ENCODE measurements at places on chromosomes 2 and 18.

GRCh38 chr2:110929528-110929927 is 191.2 kb upstream of the BCL2L11 start:
- DNase-seq: no peak

GRCh38 chr2:121182520-121182919 is 102.5 kb downstream of the TFCP2L1 start:
- DNase-seq: no peak

- DNase-seq: no peak
Measured at GRCh38 chr18:31546476-31546875, 45.2 kb upstream of the TTR start.

- no peak for DNase-seq
Measured at GRCh38 chr2:162934191-162934590, 95.6 kb upstream of the KCNH7 start.

GRCh38 chr2:29047083-29047845 is 27.1 kb downstream of the PCARE start:
- no peak for DNase-seq

DNA sequence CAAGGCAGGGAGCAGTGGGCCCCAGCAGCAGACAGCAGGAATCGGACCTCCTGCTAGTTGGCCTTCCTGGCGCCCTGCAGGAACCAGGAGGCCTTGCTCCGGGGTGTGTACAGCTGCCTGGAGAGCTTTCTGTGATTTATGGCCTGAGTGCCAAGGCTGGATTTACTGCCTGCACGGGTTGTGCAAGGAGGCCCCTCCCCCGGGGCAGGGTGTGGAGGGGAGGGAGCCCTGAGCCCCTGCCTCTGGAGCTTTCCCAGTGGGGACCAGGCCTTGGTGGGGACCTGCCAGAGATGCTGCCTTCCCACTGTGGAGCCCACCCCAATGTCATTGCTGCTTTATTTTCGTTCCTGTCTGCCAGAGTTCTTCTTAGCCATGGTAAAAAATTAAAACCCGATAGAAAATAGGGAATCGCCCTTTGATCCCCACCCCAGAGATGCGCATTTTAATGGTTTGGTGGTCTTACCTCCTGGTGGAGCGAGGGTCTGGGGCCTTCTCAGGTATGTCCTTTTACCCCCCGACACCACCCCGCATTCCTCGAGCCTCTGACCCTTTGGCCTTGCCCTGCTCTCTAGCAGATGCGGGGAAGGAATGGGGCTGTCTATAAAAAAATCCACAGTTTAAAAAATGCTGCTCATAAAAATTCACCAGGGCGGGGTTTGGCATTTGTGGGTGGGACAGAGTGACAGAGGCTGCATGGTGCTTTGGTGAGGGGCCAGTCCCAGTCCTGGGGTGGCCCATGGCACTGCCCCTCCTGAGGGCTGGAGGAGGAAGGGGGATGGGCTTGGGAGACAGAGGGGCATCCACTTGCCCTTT is 6.9 kb upstream of the RALB start:
- DNase-seq: no peak

DNA sequence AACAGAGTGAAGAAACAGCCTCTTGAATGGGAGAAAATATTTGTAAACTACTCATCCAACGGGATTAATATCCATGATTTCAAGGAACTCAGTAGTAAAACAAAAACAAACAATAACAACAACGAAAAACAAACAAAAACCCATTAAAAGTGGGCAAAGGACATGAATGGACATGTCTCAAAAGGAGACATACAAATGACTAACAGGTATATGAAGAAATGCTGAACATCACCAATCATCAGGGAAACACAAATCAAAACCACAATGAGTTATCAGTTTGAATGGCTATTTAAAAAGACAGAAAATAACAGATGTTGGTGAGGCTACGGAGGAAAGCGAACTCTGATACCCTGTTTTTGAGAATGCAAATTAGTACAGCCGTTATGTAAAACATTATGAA is 224.8 kb upstream of the NRXN1 start:
- DNase-seq: no peak

GRCh38 chr2:5686068-5686467 is 6.1 kb upstream of the SOX11 start:
- no peak for DNase-seq

DNA sequence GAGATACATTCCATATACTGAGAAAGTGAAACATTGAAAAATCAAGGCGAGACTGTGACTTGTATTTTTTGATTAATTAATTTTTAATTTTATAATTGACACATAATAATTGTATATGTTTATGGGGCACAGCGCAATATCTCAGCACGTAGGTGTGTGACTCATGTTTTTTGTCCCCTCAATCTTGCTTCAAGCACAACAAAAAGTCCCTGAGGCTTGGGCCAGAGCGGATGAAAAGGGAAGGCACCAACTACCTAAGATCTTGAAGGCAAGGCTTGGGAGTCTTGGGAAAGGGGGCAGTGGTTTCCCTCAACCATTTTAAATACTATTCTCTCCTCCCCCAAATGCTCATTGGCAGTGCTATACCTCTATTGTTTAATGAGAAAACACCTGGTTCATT is 9.9 kb downstream of the SGPP2 start:
- no peak for DNase-seq

GRCh38 chr2:72148003-72148836 is 558 bp upstream of the CYP26B1 start:
- no peak for DNase-seq

- no peak for DNase-seq
Measured at GRCh38 chr2:205543937-205544702, 138.2 kb upstream of the NRP2 start.

DNA sequence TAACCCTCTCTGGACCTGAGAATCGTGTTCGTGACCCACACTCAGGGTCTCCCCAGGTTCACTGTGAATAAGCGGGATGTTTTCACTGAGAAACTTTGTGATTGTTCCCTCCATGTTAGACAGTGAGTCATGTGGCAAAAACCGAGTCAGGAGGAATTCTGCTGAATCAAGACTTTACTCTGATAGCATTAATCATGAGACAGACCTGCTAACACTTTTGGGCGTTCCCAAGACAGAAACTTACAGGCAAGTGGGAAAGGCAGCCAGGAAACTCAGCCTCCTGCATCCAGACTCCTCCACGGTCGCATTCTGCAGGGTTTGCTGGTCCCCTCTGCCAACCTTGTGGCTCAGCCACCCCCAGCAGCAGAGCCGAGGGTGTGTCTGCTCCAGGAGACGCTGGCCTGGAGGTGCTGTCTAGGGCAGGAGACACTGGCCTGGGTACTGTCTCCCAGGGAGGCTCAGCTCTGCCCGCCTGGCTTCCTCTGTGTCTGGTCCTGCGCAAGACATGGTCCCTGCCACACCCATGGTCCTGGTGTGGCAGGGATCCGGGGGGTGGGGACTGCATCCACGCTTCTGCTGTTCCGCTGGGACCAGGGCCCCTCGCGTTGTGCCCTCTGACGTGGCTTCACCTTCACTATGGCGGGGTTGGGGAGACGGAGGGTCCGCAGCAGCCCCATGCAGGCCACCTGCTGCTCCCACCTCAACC is 177.4 kb downstream of the TWIST2 start:
- no peak for DNase-seq

- no peak for DNase-seq
Measured at GRCh38 chr18:56269958-56270357, 368.4 kb downstream of the TXNL1 start.

DNA sequence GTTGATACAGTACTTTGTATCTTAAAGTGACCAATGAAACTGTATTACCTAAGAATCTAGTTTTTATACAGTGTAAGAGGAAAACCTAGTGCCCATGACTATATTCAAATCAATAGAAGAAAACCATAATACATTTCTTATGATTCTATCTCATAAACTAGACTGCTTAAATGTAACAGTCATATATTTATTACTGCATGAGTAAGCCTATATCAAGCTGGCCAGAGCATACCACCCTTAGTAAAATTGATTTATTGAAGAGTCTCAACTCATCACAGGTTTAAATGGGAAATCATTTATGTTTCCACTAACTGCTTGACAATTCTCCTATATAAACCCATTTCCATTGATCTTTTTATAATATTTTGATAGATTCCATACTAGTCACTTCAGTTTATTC is 1059.2 kb upstream of the LRRTM1 start:
- no peak for DNase-seq

DNA sequence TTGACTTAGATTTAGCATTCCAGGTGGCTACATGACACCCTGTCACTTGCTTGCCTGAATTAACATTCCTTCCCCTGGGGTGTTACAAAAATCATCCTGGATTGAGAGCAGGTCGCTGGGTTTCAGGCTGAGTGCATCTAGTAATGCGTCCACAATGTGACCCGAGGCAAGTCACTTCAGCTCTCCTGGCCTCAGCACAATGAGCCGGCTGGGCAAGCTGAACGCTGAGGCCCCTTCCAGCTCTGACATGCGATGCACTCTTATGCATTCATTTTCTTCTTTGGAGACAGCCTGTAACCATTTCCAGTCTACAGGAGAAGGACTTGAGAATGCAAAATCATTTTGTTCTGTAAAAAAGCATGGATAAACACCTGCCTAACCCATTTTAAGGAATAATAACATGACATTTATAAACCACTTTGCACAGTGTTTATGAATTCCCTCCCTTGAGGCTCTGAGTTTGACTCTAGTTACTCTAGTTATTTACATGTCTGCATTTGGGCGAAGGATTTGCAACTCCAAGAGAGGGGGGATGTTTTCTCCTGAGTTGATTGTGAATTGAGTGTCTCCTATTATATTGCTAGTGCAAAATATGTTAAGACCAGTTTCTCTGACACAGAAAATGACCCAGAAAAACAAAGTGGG is 63.0 kb upstream of the CPO start:
- no peak for DNase-seq

- DNase-seq: no peak
Measured at GRCh38 chr18:11733031-11733430, 44.0 kb downstream of the GNAL start.

GRCh38 chr2:167783261-167784083 is 463.9 kb downstream of the STK39 start:
- DNase-seq: no peak

DNA sequence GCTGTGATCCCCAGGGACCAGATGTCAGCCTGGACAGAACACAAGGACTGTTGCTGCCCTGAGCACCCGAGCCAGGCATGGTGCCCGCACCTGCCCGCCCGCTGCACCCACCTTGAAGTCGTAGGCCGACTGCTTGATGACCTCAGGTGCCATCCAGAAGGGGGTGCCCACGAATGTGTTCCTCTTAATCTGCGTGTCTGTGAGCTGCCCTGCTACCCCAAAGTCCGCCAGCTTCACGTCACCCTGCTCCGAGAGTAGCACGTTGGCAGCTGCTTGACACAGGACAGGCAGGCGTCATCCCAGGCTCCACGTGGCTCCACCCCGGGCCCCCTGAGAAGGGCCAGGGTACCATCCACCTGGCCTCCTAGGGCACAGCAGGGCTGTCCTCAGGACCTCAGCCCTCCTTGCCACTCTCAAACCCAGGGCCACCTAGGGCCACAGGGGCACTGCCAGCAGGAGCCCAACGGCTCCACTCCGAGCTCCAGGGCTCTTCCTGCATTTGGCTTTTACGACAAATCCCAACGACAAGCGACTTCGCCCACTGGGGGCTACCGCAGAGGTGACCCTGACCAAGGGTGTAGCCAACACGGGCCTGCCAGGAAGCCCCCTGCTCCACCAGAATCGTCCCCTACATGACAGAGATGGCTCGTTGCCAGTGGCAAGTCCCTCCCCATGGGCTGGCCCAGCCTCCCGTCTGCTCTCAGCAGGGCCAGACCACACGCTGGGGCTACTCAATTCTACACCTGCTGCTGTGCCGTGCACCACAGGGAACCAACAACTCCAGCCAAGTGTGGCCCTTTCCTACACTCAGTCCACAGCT is 9.0 kb downstream of the STK25 start:
- DNase-seq: no peak

DNA sequence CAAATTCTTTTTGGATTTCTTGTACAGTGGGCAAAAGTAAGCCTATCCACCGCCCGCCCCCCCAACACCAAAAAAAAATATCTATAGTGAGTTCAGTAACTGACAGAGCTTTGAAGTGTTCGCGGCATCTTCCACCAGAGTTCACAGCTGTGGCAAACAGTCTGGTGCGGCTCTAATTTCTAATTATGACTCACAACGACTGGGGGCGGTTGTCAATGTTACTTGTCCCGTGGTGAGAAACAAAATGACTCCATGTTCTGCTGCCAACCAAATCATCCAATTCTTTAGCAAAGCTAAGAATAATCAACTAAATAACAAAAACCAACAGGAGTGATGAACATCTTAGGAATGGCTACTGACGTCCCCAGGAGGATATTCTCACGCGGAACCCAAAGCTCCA is 392.5 kb upstream of the SALL3 start:
- no peak for DNase-seq

DNA sequence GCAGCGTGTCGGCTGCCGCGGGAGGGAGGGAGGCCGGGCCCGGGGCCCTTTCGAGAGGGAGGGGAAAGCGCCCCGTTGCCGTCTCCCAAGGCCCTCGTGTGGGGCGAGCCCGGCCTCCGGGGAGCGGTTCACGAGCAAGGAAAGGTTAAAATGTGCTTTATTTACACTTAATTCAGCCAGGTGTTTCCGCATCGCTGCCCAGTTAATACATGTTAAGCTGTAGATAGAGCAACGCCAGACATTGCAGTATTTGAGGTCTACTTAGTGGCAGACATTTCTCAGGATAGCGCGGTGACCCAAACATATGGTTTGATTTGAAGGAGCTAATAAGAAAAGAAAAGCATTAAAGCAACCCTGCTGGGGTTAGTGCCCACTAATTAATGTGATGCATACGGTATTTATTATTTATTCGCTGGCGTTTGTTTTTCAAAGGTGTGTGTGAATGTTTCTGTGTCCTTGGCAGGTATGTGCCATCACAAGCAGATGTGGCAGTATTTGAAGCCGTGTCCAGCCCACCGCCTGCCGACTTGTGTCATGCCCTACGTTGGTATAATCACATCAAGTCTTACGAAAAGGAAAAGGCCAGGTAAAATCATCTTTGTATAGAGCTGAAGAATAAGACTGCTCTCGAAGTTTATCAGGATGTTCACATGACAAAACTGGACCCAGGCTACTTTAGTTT is 571 bp downstream of the EEF1B2 start:
- DNase-seq: no peak

- no peak for DNase-seq
Measured at GRCh38 chr2:138777996-138778395, 2.2 kb downstream of the NXPH2 start.

GRCh38 chr2:42246562-42246961 is 77.4 kb downstream of the EML4 start:
- no peak for DNase-seq

DNA sequence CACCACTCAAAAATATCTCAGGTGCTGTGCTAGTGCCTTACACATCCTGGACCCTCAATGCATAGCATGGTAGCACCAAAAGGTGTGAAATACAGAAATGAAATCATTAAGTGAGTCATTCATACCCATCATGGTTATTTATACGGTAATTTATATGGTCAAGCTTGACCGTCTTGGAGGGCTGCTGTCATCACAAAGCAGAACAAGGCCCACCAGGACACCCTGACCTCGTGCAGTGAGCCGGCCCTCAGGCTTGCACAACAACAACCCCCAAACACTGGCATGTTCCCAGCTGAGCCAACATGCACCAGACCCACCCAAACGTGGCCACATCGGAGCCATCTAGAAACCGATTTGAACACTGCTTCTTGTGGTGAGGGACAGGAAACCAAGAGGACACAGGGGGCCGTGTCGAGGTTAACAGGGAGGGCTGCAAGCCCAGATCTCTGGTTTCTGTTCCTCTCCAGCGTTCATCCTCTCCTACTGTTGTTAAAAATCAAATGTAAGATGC is 378.5 kb upstream of the ID2 start:
- no peak for DNase-seq

- DNase-seq: no peak
Measured at GRCh38 chr2:74199871-74200305, 1.5 kb downstream of the MTHFD2 start.

- no peak for DNase-seq
Measured at GRCh38 chr2:233270366-233270765, 18.9 kb downstream of the ATG16L1 start.

Data from cortex of kidney (tissue), 1 donor.